ENCODE measurements at places on chromosomes 7 and 10.

- DNase-seq = no peak
These were observed 11.6 kb downstream of the DYDC1 start for GRCh38 chr10:80344912-80345311.

DNA sequence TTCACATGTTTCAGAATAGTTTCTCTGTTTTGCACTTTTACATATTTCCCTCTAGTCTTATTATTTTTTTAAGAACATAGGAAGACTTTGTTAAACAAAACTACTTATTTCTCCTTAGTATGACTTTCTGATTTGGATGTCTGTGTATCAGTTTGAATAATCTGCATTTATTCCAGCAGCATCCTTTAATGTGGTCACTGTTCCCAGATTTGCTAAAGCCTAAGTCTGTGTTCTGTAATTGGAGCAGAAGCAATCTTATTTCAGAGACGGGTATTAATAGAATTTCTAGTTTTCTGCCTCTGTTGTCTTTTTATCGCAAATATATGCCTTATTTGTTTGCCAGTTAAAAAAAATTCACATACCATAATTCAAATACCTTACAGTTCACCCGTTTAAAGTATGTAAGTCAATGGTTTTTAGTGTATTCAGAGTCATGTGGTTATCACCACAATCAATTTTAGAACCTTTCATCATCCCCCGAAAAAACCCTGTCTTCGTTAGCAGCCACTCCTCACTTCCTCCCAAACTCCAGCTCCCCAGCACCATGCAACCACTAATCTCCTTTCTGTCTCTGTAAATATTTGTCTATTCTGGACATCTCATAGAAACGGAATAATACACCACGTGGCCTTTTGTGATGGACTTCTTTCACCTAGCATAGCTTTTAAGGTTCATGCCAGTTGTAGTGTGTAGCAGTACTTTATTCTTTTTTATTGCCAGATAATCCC, 58.7 kb downstream of the INPP5F start:
- no peak for DNase-seq

- no peak for DNase-seq
These were observed 24.3 kb downstream of the PTPN12 start for GRCh38 chr7:77561352-77561751.

DNA sequence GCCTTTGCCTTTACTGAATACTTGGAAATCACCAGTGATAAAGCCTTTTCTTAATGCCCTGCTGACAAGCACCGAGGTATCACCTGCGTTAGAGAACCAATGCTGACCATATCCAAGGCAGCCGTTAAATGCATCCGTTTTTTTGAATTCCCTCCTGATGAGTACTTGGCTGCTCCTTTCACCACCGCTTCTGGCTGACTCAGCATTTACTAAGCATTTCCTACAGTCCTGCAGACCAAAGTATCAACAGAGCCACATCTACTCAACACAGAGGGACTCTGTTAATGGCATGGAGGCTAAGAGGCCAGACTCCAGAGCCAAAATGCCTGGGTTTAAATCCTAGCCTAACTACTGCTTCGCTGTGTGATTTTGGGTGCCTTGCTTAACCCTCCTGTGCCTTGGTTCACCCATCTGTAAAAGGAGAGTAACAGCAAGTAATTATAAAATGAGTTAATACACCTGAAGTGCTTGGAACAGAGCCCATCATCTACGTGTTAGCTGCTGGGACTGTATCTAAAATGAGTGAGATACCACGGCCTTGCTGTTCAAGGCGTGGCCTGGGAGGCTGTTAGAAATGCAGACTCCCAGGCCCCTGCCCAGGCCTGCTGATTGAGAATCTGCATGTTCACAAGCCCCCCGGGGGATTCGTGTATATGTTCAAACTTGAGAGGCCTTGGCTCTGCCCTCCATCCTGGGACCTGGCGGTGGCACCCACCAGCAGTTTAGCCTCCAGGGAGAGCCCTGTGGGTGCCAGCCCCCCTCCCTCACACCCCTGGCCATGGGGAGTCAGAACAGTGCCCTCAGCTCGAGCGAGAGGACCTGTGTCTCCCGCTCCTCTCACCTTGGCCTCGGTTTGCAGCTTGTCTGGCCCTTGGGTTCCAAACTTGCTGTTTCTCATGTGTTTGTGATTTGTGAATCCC, 30.8 kb upstream of the EFCAB10 start:
- no peak for DNase-seq

DNA sequence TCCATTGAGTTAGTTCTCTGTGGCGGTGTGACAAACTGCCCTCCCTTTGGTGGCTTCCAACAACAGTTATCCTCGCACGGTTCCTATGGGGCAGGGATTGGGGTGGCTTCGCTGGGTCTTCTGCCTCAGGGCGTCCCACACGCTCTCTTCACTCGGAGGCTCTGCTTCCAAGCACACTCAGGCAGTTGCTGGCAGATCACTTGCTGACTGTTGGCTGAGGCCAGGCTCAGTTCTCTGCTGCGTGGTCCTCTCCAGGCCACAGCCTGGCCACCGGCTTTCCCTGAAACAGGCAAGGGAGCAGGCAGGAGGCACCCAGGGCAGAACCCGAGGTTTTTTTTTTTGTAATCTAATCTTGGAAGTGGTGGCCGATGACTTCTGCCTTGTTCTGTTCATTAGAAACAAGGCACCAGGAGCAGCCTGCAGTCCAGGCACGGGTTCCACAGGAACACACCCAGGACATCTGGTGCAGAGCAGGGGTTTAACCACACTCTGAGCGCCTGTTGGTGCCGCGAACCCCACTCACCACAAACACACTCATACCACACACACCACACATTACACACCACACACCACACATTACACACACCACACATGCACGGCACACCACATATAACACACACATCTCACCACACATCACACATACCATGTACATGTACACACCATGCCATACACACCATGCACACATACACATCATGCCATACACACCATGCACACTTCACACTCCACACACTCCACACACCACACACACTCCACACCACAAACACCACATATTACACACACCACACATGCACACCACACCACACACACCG, 112.2 kb downstream of the PTPN20 start:
- DNase-seq = no peak

DNA sequence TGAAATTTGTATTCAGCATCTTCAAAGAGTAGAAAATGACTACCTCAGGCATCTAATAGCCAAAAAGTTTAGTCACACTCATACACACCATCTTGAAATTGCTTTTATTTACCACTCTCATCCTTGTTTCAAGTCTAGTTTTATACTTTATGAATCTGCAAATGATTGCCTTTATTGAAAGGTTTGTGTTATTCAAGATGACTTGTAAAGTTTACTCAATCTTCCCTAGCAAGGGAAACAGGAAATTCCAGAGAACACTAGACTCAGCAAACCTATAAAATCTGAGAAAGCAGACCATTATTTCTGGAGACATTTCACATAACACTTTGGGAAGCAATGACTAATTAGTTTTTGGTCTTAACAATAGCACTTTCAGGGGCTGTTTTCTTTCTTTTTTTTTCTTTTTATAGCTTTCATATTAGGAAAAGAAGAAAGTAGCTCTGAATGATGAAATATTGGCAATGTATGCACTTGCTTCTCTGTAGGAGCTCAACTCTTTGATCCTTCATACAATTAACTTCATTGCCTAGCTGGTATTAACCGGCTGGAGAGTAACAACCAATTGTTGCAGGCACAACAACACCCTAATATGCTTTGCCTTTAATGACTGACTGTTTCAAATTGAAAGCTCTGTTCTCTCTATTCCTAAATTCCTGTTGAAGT, 68.9 kb upstream of the HDAC9 start:
- no peak for DNase-seq

- no peak for DNase-seq
These were observed 39.6 kb downstream of the DYNC1I1 start for GRCh38 chr7:95811846-95812445.

GRCh38 chr10:132938472-132939339, 3.7 kb downstream of the CFAP46 start:
- DNase-seq = no peak

DNA sequence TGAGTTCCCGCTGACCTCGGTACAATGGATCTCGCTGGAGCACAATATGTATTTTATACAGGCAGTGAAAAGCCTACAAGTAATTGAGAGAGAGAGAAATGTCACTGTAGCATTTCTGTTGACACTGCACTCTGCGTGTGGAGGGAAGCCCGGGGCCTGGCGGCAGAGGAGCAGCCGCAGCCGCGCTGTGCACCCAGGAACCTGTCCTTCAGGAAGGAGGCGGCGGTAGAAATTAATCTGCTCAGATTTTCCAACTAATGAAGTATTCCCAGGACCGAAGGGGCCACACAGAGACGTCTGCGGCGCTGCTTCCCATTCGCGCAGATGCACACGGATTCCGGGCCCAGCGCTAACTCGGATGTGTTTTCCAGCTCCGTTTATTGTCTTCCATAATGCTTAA, 170.1 kb downstream of the EBF3 start:
- DNase-seq = no peak

GRCh38 chr7:111840528-111840927, 278.2 kb upstream of the IMMP2L start:
- no peak for DNase-seq

- DNase-seq = no peak
These were observed 1171.6 kb upstream of the C7orf33 start for GRCh38 chr7:147418966-147419365.

DNA sequence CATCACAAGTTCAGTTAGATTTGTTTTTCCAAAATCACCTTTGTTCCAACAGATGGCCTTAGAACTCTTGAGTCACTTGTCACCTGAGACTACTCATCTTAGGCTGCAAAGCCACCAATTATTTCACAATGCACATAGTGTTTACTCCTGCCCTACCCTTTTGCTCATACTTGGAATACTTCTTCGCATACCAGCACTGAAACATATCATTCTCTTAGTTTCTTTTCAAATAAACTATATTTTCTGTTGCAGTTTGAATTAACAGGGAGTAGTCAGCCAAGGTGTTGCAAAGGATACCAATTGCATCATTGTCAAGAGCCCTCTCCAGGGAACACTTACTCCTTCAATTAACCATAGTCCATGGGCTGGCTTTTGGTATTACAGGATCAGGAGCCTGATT, 71.0 kb downstream of the CASD1 start:
- DNase-seq = no peak

DNA sequence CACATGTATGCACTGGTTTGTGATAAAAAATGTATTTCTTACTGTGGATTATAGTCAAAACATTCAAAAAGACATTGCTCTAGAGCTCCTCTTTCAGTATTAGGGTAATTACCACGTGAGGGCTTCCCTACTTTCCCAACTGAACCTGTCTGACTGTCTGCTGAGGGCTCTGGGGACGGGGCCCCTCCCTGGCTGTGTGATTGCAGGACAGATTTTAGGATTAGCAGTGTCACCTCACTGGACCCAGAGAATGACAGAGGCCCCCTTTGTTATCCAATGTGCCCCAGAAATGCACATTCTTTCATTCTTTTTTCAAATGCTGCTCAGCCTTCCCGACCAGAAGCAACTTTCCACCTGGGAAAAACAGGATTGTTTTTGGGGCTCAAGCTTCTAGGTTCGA, 43.6 kb upstream of the MXI1 start:
- DNase-seq = no peak

GRCh38 chr10:9786576-9786975, 1231.1 kb upstream of the CELF2 start:
- no peak for DNase-seq

DNA sequence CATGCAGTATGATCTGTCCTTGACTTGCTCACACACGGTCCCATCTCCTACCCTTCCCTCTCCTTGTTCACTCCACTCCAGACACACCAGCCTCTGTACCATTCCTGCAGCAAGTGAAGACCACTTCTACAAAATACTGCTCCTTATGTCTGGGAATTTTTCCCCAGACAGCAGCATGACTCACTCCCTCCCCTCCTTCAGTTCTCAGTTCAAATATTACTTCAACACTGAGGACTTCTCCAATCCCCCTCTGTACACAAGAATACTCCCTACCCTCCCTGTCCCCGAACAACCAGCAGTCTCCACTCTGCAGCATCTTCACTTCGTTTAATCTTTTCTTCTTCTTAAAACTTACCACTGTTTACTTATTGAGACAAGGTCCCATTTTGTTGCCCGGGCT, 474.0 kb downstream of the GPAM start:
- DNase-seq = no peak

DNA sequence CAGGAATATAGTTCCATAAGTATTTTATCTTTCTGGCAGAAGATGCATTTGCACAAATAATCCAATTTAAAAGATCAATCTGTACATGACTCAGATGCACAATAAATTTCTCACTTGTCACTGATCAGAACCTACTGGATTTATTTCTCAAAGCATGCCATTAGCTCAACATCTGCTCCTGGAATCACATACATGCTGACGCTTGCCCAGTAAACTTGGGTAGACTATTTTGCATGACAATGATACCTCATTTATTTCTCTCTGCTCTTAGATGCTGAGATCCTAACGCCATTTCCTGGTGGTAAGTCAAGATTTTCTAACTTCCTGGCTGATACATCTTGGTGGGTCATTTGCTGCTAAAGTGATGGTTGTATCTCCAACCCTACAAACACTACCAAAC, 33.8 kb upstream of the C10orf120 start:
- no peak for DNase-seq

DNA sequence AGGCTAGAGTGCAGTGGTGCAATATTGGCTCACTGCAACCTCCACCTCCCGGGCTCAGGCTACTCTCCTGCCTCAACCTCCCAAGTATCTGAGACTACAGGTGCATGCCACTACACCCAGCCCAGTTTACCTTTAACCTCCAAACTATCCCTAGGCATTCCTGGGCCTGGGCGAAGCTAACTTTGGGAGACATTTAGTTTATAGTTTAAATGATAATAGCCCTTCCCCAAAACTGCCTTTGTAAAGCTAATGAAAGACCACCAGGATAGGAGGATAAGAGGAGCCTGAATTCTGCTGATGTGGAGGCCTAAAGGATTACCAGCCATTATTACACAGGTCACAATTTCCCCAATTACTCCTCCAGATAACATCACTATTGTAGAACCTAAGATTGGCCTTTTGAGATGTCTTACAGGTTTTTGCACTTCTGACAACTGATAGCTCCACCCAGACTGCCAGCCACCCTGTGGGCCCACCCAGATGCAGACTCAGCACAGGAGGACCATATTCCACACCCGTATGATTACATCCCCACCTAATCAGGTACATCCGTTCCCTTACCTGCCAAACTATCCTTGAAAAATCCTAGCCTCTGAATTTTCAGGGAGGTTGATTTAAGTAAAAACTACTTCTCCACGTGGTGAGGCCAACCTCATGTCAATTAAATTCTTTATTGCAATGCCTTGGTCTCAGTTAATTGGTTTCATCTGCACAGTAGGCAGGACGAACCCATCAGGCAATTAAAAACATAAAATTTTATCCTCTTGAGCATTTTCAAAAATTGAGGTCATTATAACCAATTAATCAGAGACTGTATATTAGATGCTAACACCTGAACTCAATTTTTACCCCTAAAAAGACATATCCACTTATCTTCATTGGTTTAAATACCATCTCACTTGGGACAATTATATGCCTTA, 62.3 kb upstream of the TMEM254 start:
- DNase-seq = no peak

Data from cortex of kidney (tissue), 1 donor.